ENCODE measurements at places on chromosomes 6 and 20.

DNA sequence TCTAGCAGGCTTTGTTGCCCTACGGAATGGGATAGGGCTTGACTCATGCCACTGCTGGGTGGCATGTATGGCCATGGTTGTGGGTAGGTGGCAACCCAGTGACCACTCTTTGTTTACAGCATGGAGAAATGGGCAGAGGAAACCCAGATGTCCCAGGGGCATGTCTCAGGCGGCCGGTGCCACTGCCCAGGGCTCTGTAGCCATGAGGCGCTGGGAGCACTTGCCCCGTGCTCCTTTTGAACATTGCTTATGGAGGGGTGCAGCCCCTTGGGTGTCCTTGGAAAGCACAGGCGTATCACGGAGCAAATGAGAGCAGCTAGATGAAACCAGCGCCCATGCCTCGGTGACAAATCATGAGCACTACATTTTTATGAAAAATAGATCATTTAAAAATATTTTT lies 212.5 kb upstream of the ECI2 start:
- DNase-seq: no peak

DNA sequence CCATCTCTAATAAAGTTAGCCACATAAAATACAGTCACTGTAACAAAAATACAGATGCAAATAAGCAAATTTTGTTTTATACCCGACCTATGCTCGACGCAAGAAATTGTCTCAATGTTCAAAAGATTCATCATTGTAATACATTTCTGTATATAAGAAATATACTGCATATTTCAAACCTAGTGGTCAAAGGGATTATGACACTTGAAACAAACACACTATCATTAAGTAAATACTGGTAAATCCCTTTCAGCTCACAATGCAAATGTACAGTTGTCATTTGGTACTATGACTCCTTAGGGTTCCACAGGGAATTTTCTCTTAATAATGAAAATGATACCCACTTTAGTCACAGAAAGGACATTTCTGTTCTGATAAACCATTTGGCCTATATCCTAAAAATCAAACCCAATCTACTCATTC lies 2.2 kb downstream of the HIVEP2 start:
- DNase-seq: peak; percentile 37

GRCh38 chr20:8749101-8749500 lies 319.8 kb upstream of the PLCB4 start:
- DNase-seq: no peak

DNA sequence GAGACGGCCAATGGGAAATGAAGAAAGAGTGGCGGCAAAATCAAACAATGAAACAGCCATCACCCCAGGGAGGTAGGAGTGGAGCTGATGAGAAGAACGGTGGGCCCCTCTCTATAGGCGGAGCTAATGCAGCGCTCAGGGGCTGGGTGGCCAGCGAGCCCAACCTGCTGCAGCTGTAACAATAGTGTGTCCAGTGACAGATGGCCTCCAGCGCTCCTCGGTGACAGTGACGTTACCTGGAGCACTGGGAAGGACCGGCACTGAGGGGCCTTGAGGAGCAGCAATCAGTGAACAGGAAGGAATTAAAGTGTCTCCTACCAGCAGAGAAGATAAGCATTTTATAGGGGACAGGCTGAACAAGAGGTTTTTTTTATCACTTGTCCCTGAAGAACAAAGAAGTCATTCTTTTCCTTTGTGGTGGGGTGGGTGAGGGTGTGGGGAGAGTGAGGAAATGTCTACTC lies 81.6 kb downstream of the FOXA2 start:
- DNase-seq: no peak

DNA sequence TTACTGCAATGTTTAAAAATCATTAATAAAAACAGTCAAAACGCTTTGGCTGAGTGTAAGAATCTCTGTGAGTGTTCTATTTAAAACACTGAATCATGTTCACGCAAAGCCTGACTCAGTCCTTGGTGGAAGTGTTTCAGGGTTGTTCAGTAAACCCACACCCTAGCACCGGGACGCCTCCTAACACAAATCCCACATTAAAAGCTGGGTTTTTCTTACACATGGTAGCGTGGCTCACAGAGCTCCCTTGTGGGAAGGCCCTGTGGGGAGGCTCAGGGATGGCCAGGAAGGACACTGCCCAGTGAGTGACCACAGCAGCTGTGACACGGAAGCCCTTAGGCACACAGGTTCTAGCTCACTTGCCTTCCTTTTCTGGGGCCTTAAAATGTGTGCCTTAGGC lies 80.2 kb downstream of the GMPR start:
- DNase-seq: no peak

DNA sequence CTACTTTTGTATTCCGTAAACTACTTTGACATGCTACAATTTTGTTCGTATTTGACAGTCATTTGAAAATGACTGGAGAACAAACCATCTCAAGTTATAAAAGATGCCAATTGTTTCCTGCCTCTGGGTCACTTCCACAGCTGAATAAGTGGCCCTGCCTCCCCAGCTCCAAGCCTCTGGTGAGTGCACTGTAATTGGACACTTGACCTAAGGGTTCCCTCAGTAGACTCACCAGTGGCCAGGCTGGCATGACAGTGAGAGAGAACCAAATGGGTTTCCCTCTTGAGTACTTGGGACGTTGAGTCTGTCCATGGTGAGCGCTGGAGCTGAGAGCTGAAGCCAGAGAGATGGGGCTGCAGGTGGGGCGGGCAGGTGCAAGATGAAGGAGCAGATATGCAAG lies 57.1 kb downstream of the SLC35D3 start:
- no peak for DNase-seq

GRCh38 chr6:123784330-123784729 lies 19.3 kb upstream of the NKAIN2 start:
- no peak for DNase-seq

GRCh38 chr20:44993343-44993742 lies 27.0 kb downstream of the STK4 start:
- DNase-seq: no peak

DNA sequence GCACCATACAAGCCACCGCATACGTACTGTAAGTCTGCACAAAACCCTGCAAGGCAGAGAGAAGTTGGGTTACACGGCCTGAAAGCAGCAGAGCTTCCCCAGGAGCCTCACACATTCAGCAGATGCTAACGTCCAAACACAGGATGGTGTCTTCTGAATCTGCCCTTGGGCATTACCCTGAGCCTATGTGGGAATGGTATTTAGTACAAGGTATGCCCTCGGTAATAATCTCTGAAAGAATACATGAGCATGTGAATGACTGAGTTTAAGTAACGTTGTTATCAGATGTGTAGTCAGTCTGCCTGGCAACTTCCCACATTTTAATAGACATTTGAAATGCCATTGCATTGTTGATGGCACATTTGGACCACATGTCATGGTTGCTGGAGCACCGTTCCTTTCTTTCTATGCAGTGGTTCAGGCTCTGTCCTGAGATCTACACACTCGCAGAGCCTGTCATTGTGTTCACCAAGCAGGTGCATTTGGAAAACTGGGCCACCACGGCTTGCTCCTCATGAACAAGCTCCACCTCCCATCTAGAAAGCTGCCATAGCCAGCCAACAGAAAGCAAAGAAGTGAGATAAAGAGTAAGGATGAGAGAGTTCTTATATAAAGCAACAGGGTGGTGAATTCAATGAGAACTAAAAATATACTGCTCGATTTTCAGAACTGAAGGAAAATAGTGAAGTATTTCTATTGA lies 136.5 kb upstream of the GGTLC1 start:
- no peak for DNase-seq

GRCh38 chr6:149888093-149888492 lies 9.8 kb downstream of the RAET1E start:
- DNase-seq: no peak

GRCh38 chr6:98925831-98926230 lies 21.9 kb downstream of the FBXL4 start:
- DNase-seq: peak; percentile 10

GRCh38 chr6:17458966-17459365 lies 65.6 kb downstream of the CAP2 start:
- DNase-seq: no peak

Data from DMS79 treated with DMSO at 0.1 percent for 48 hours (cell line).